ENCODE measurements at places on chromosomes 12 and 14.

DNA sequence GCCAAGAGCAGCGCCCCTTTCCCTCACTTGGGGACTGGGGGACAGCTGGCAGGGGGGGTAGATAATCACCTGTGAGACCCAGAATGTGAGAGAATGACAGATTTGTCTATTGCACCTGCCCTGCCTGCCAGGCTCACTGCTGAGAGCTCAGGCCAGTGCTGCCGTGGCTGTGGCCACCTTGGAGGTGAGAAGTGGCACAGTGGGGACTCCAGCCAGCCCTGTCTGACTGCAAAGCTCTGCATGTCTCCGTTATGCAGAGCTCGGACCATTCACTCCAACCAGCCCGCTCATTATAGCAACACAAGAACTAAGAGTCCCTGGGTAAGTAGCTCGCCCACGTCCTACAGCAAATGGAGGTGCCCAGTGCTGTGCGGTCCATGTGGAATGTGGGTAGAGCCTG is 88.8 kb downstream of the DICER1 start:
- no peak for DNase-seq

- no peak for DNase-seq
Observed at GRCh38 chr14:87901236-87901635, 91.7 kb downstream of the GALC start.

- DNase-seq, result no peak
Observed at GRCh38 chr14:74974364-74975058, 19.1 kb upstream of the PGF start.

DNA sequence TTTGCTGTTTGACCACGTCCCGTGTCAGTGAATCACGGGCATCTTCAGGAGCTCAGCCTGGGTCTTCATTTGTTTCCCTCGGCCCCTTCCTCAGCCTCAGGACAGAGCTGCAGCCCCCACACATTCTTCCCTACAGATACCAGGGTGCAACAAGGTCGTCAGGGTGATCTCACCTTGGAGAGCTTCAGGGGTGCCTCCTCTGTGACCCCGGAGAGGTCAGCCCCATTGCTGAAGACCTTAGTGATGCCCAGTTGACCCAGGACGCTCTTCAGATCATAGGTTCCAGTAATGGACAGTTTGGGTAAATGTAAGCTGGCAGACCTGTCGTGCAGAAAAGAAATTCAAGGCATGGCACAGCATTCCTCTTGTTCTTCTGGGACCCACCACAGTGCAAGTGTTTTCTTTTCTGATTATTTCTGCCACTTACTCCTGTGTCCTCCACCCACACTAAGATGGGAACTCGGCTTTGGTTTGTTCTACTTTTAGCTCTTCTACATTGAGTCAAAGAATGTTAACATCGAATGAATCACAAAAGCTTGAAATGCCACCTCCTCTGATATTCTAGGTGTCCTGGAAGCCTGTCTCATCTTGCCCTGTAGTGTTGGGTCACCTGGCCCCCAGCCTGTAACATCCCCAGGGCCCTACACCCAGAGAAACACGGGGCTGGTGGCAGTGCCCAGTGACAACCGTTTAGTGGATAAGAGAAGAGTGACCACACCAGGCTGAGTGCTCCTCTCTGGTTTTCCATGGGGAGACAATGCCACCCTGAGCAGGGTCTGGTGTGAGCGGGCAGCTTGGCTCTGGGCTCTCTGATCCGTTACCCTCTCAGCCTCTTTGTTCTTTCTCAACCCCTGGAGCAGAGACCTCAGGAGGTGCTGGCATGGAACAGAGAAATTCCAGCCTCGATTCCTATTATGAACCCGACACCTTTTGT is 8.8 kb downstream of the SERPINA1 start:
- DNase-seq, result no peak

DNA sequence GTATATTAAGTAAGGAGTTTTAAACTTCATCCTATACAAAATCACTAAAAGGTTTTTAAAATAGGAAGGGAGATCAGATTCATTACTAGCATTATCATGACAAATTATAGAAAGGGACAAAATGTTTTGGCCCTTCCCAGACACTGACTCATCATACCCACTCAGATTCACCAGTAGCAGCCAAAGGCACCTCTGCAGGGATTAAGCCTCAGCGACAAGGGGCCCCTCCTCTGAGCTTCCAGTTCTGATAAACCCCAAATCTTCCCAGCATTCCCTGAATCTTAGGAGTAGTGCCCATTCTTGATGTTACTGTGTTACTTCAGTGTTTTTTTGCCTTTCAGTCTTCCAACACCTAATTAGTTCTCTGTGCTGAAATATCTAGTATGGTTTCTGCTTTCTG is 14.5 kb downstream of the KRAS start:
- no peak for DNase-seq

GRCh38 chr12:95532851-95533250 is 18.4 kb downstream of the USP44 start:
- DNase-seq, result no peak

GRCh38 chr12:6084261-6084968 is 40.1 kb downstream of the VWF start:
- no peak for DNase-seq

- DNase-seq, result no peak
Observed at GRCh38 chr14:26424537-26424936, 173.3 kb downstream of the NOVA1 start.

DNA sequence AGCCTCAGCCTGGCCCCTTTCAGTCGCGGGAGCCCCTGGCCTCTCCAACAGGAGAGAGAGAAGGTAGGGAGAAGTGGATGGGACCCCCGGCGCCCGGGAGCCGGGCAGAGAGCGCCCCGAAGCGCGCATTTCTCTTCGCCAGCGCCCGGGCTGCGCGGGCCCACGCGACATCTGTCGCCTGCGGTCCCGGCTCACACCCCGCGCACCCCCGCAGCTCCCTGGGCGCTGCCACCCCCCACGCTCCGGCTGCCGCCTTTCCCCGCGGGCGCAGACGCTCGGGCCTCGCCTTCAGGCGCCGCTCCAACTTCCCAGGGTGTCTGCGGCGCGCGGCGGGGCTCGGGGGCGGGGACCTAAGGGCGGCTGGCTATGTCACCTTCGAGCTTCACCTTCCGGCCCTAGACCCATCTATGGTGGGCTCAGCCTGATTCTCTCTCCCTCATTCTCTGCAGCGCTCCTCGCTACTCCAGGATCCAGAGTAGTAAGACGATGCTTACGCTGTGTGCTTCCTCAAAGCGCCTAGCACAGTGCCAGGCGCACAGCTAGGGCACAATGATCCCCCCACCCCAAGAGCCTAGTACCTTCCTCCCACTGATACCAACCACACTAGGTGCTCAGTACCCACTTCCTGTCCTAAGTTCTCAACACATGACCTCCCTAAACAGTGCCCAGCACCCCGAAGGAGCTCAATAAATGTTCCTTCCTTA is 1.6 kb downstream of the HRK start:
- no peak for DNase-seq

DNA sequence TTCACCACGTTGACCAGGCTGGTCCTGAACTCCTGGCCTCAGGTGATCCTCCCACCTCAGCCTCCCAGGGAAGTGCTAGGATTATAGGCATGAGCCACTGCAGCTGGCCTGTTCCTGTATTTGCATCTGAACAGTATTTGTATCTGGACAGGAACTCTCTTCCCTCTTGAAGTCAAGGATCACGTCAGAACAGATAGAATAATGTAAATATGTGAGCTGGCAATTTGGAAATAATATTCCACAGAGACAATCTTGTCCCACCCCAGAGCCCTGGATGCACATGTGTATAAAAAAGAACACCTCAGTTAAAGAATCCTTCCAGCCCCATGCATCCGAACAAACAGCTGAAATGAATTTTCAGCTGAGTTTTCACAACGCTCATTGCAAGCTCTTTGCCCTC is 118.3 kb downstream of the VEZT start:
- DNase-seq, result no peak

DNA sequence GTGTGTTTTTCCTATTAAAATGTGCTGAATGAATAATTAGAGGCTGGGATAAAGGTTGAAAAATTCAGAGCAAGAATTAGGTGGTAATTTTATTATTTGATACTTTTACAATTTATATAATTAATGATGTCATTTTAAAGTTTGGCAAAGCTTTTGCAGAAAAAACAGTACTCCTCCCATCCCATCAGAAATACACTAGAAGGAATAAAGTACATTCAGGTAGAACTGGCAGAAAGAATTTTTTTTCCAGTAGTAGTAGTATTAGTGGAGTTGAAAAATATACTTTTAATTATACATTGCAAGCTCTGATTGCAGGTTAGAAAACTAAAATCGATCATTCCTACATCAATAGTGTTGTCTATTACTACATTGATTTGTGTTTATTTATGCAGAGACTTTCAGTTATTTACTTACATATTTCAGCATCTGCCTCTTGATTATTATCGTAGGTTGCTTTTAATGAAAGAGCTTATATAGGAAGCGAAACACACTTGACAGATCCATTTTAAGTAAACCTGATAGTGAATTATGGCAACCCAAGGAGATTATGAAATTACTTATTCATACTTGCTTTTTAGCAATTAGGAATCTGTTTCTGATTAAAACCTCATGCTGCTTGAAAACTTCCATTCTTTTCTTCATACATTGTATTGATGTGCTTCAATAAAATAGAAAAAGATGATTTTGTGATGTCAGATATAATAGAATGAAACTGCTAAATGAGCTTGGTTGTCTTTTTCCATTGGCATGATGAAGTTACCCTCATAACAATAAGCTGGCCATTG is 10.1 kb downstream of the FOXG1 start:
- no peak for DNase-seq

DNA sequence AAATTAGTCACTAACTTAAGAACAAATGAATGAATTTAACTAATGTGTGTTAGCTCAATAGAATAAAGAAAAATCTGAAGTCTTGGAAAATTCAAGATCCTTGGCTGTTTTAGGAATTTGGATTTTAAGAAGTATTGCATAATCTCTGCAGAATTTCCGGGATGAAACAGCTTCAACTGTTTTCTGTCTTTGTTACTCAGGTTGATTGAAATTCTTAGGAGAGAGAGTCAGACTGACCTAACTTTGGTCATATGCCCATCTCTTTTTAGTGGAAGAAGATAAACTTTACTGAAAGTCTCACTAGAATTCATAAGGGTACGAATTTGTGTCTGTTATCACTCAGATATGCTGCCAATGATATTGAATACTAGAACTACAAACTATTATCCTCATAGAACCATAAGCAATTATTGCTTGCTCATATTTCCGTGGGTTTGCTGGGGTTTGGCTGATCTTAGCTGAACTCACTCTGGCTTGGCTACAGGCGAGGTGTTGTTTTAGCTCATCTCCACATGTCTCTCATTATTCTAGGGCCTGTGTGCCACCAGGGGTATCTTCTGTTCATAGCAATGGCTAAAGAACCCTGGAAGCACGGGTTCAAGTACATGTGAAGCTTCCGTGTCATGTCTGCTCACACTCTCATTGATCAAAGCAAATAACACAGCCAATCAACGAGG is 257.4 kb upstream of the NOVA1 start:
- DNase-seq, result no peak

DNA sequence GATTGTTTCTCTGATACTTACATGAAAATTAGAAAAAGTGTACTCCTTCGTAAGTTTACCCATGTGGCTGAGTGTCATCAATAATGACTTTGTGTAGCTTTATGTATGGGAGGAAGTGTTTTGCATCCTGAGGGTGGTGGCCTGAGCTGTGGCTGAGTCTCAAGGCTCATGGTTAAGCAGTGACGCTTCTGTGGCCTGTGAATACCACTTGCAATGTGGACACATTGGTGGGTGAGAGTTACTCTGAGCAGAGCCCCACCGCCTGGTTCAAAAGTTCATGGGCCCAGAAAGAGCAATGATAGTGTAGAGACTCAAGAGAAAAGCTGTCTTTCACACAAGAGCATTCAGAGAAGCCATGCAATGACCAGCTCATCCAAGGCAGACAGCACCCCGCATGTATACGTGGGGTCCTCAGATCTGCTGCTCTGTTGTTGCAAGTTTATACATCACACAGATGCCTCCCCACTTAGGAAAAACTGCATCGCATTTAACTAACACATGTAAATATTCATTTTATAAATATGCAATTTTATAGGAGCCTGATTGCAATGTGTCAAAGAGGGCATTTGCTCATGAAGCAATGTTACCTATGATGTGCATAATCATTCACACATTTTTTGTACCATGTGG is 55.1 kb upstream of the FRMD6 start:
- DNase-seq, result no peak

- no peak for DNase-seq
Observed at GRCh38 chr12:23084236-23084995, 459.4 kb downstream of the ETNK1 start.

GRCh38 chr12:102957339-102958050 is at the start of gene ASCL1:
TSS of gene ASCL1 (plus strand) at chr12:102957674. CDS start at chr12:102958245, 571 bp downstream.
- no peak for DNase-seq

DNA sequence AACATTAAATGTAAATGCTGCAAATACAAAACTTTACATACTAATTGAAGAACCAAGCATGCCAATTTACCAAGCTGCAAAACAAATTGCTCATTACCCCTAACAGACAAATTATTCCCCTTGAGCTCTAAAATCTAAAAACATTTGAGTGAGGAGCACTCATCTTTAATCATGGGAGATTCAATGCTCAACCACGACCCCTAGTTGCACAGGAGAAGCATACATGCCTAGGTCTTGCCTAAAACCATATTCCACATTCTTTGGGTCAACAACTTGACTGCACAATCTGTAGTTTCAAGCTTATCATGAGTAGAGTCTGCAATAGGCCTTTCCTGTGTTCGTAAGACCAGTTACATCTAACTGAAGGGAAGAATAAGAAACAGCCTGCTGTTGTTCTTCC is 69.7 kb downstream of the MGAT4C start:
- DNase-seq, result no peak

DNA sequence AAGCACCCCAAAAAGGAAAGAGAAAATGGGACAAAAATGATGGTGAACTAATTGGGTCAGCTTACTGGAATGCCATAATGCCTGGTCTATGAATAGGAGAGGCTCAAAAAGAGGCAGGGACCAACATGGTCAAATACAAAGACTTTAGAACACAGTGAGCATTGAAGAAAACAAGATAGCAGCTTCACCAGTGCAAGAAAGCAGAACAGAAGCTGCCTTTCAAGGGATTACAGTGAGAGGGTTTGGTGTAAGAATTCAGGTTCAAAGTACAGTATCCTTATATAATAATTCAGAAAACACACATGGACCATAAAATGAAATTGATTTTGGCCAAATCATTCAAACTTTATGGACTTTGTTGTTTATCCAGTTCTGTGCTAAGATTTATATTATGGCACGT is 162.1 kb downstream of the NAV3 start:
- no peak for DNase-seq

GRCh38 chr12:11577658-11578260 is 71.7 kb upstream of the ETV6 start:
- no peak for DNase-seq

GRCh38 chr14:54788701-54789100 is 113.9 kb downstream of the GCH1 start:
- no peak for DNase-seq

Measured in activated CD4-positive, alpha-beta T cell treated with anti-CD3 and anti-CD28 coated beads, Interleukin-2, amount 10 ng/mL, durations not matched to agents 7 days and 5 days (primary cell).